ENCODE measurements at places on chromosomes 1 and 21.

DNA sequence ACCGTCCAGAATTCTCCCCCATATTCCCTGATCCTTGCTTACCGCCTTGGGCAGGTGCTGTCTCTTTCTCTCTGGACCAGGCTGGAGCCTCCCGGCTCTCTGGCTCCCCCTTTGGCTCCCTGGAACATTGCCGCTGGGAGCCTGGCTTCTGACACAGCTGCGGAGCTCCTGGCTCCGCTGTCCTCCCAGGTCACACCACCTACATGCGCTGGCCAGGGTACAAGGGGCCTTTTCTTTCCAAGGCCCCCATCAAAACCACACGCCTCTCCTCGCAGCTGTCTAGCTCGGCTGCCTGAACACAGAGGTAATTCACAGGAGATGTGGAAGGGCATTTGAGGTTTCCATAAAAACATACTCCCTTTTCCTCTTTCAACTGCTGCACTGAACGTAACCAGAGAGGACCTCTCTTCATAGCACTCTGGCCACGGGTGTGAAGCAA lies 7.5 kb upstream of the ZNF648 start:
- peak; percentile 45 for DNase-seq

- no peak for DNase-seq
These were observed 10.0 kb downstream of the UMODL1 start for GRCh38 chr21:42081138-42081537.

GRCh38 chr21:46149205-46149901 lies 6.0 kb downstream of the FTCD start:
- DNase-seq, result no peak

GRCh38 chr1:190474650-190475211 lies 2.9 kb downstream of the BRINP3 start:
- no peak for DNase-seq

DNA sequence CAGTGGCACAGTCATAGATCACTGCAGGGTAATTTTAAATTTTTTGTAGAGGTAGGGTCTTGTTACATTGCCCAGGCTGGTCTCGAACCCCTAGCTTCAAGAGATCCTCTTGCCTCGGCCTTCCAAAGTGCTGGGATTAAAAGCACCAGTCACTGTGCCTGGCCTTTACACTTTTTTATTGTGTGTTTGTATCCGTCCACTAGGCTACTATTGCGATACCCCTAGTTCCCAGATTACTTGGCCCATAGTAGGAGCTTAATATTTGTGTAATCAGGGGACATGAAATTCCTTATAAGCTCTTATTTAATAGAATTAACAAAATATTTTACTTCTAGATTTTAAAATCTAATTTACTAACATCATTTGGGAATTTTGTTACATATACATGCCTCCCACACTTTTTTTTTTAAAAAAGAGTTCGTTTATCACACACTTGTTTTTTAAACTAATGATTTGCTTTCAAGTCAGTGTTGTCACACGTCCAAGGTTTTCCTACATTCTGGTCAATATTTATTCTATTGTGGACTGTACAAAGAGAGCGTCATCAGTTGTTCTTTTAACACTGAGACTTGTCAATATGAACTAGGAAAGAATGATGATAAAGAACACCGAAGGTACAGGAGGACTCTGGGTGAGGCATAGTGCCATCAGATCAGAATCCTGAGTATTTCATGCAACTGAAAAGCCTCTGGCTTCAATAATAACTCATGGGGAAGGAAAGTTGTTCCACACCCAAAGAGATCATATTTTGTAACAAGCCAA lies 63.7 kb downstream of the LEPR start:
- DNase-seq, result no peak

- DNase-seq, result no peak
These were observed 30.5 kb downstream of the MTF2 start for GRCh38 chr1:93109578-93109977.

GRCh38 chr1:17475752-17476151 lies 36.3 kb upstream of the RCC2 start:
- DNase-seq, result no peak

- DNase-seq, result no peak
These were observed 126.8 kb upstream of the TNR start for GRCh38 chr1:175870217-175870616.

DNA sequence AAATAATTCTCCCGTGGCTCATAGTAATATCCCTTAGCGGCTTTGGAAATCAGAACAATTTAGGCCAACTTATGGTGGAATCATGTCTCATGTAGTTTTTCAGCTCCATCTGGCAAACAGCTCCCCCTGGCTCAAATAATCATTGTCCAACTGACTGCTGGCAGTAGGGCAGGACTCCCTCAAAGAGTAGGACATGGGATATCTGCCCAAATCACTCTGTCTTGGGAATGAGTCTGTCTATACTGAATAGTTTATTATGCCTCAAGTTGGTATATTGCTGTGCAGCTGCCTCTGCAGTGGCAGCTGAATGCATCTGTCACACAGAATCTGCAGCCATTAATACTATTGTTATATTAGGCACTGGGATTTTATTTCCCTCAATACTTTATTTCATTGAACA lies 255.7 kb downstream of the COL11A1 start:
- DNase-seq, result no peak

GRCh38 chr21:43924421-43925095 lies 59.5 kb downstream of the AGPAT3 start:
- no peak for DNase-seq

- DNase-seq, result no peak
These were observed 35.0 kb upstream of the SLC2A1 start for GRCh38 chr1:42993502-42994136.

DNA sequence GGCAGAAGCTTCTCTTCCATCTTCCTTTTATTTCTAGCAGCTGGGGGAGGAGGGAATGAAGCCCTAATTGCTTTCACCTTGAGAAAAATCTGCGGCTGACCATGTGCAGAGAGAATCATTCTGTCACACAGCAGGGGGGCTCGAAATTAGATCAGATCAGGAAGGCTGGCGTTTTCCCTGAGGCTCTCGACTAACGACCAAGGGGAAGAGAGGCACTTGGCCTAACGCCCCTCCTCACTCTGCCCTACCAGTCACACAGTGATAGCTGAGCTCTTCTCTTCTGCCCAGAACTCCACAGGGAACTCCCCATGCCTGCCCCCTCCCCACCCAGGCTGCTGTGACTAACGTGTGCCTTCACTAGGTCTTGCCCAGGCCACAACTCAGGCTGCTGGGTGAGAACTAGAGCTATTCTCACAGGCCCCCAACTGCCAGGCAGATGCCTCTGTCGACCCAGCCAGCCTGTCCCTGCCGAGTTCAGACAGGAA lies 26.5 kb upstream of the KHDRBS1 start:
- no peak for DNase-seq

- DNase-seq, result no peak
These were observed 25.7 kb downstream of the EPHA8 start for GRCh38 chr1:22588899-22589422.

DNA sequence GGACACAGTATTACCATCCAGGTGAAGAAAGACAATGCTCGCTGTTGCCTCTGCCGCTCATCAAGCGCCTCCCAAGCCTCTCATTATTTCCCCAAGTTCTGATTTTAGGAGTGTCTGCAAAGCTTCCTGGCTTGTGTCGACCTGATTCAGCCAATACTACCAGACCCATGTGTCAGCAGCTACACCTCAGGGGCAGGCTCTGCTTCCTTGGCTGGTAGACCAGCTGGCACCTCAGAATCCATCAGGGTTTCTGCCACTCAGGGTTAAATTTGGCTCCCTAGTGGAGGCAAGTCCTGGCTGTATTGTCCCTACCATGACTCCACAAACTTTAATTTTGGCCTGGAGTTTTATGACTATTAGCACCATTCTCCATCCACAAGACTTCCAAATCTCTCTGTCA lies 35.4 kb downstream of the SUSD4 start:
- no peak for DNase-seq

GRCh38 chr1:228743405-228743804 lies 8.1 kb downstream of the RHOU start:
- no peak for DNase-seq

- no peak for DNase-seq
These were observed 134.0 kb downstream of the TOMM20 start for GRCh38 chr1:234994436-234995295.

DNA sequence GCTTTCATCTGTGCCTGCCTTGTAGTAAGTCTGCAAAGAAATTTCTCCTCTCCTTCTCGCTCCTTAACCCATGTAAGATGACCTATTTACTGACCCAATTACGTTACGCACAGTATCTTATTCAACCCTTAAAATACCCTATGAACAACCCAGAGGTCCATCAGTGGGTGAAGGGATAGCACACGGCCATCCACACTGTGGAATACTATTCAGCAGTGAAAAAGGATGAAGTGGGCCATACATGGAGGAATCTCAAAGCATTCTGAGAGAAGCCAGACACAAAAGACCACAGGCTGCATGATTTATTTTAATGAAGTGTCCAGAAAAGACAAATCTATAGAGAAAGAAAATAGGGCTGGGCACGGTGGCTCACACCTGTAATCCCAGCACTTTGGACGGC lies 23.8 kb upstream of the RSPO1 start:
- DNase-seq, result no peak

GRCh38 chr1:247459507-247459906 lies 1.6 kb upstream of the OR2B11 start:
- no peak for DNase-seq

DNA sequence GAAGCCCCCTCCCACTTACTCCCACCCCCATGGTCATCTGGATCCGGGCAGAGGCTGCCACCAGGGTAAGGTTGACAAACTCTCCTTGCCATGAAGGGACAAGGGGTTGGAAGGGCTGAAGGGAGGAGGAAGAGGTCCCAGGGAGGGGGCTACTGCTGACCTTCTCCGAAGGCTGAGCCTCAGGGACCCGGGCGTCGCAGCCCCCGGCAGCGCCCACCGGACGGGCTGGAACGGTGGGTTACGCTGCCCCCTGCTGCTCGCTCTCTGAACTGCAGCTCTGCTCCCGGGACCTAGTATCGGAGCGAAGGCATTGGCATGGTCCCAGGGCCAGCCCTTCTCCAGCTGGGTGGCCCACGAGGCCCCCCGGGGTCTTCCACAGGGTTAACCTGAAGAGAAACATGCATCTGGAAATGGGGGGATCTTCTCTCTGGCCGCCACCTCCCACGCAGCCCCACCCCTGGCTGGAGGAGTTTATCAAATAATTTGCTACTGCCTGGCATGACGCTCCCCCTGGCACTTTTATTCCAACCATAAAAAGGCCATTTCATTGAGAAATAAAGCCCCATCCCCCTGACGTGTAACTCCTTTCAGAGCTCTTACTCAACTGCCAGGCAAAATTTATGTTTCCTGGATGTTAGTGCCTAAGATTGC lies 70.4 kb upstream of the TARDBP start:
- DNase-seq, result peak; percentile 80

DNA sequence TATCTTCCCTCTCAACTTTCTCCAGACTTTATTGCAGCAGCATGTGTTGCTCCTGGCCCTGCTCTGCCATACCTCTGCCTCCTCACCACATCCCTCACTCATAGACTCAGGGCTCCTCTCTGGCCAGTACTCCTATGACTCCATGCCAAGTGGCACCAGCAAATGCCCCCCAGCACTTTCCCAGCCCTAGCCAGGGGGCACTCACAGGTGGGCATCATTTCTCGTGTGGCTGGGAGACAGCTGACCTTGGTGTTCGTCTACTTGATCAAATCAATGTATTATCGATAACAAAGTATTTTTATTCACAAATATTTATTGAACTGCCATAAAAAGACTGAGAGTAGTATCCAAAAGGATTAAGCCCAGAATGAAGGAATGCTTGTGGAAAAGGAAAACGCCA lies 418.2 kb downstream of the FAM72C start:
- DNase-seq, result no peak

- no peak for DNase-seq
These were observed 74.4 kb downstream of the PTGS2 start for GRCh38 chr1:186605762-186606350.

DNA sequence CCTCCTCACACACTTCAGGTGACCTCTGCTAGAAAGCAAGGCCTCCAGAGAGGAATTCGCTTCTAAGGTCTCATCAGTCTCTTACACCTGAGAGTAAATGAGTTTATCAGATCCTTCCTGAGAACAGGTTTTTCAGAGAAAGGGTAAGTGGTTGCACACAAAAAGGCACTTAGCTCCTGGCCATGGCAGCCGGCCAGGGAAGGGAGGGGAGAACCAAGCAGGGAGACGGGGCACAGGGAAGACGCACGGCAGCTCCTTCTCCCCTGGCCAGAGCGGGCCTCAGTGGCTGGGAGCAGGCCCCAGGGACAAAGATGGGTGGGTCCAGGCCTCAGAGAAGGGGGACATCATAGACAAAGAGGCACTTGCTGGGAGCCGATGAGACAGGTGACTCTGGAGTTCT lies 3.6 kb upstream of the TNNT2 start:
- no peak for DNase-seq

DNA sequence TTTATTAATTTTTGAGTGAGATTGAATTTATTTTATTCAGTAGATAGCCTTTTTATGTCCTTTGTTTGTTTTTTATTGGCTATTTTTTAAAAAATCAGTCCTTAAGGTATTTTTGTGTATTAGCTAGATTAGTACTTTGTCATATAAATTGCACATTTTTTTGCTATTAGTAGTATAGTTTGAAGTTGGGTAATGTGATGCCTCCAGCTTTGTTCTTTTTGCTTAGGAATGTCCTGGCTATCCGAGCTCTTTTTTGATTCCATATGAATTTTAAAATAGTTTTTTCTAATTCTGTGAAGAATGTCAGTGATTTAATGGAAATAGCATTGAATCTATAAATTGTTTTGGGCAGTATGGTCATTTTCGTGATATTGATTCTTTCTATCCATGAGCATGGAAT lies 80.4 kb downstream of the MAN1A2 start:
- no peak for DNase-seq

- no peak for DNase-seq
These were observed 44.0 kb downstream of the PTPRC start for GRCh38 chr1:198682850-198683249.

- no peak for DNase-seq
These were observed 54.8 kb downstream of the GLIS1 start for GRCh38 chr1:53683986-53684740.

DNA sequence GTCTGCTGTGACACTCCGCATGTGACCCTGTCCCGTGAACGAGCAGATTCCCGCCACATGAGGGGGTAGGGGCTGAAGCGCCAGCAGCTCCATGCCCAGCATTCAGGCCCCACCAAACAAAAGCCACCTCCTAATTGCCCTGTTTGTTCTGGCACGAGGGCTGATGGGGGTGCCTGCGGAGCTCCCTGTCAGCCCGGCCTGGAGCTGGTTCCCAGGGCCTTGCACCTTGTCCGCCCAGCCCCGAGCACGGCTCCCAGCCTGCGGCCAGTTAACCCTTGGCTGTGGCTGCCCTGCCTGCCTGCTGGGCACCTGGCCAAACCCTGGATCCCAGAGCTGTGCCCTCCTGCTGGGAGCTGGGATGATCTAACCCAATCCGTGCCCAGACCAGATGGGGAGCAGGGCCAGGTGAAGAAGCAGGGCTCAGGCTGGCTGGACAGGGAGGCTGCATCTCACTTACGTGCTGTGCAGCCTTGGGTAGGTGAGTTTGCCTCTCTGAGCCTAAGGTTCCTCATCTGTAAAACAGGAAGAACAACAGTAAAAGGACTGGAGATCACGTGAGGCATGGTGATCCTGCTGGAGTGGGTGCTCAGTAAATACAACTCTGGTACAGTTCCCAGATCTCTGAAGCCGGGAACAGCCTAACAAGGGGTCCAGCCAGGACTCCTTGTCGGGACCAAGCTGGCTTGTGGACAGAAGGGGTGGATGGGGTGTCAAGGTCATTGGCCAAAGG lies 110.9 kb upstream of the IFFO2 start:
- DNase-seq, result no peak

All from germinal center (tissue), 1 donor.